ENCODE measurements at places on chromosomes 1 and 21.

- DNase-seq = no peak
Measured at GRCh38 chr1:30307182-30307581, 416.2 kb downstream of the MATN1 start.

GRCh38 chr1:217449370-217449769, 181.5 kb downstream of the GPATCH2 start:
- no peak for DNase-seq

DNA sequence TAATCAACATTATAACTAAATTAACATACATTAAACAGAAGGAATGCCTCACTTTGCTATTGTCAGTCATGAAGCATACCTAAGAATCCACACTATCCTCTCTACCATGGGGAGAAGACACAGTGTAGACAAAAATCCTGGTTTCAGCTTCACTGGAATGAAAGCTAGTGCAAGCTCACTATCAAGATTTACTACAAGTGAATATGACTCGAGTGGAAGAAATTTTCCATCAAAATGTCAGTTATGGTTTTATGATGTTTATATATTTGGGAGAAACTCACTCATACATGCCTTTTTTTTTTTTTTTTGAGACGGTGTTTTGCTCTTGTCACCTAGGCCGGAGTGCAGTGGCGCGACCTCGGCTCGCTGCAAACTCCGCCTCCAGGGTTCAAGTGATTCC, 424.3 kb downstream of the KCNT2 start:
- DNase-seq = no peak

GRCh38 chr1:19392221-19392620, 80.1 kb downstream of the SLC66A1 start:
- DNase-seq = no peak

All from MV-4-11 (cell line).